ENCODE measurements at places on chromosomes 6 and 20.

DNA sequence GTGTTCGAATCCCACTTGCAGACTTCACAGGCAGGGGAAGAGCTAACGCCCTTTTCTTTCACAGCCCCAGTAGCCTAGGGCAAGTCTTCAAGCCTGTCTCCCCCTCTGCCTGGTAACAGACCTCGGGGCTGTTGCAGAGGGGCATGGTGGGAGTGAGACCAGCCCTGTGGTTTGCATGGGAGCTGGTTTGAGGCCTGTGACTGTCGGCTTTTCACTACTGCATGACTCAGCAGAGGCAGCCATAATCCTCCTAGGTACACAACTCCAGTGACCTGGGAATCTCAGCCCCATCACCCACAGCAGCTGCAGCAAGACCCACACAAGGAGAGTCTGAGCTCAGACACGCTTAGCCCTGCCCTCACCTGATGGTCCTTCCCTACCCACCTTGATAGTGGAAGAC is 55.3 kb upstream of the POPDC3 start:
- no peak for DNase-seq

- DNase-seq = no peak
Measured at GRCh38 chr6:144127097-144127496, 23.2 kb upstream of the STX11 start.

GRCh38 chr6:157603314-157603940 is 219.6 kb upstream of the SNX9 start:
- DNase-seq = no peak

GRCh38 chr20:819680-820322 is 13.7 kb upstream of the FAM110A start:
- DNase-seq = no peak

GRCh38 chr6:324729-325125 is 32.4 kb downstream of the DUSP22 start:
- DNase-seq = no peak

GRCh38 chr20:64216036-64216435 is 39.5 kb upstream of the PCMTD2 start:
- peak; percentile 8 for DNase-seq

DNA sequence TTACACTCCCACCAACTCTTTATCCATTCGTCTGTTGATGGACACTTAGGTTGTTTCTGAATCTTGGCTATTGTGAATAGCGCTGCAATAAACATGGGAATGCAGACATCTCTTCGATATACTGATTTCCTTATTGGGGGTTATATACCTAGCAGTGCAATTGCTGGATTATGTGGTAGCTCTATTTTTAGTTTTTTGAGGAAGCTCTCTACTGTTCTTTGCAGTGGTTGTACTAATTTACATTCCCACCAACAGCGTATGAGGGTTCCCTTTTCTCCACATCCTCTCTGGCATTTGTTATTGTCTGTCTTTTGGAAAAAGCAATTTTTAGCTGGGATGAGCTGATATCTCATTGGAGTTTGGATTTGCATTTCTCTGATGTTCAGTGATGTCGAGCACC is 4.6 kb upstream of the PFDN4 start:
- DNase-seq = no peak

Data from fibroblast of the aortic adventitia (primary cell).